ENCODE measurements at places on chromosomes 6 and 20.

DNA sequence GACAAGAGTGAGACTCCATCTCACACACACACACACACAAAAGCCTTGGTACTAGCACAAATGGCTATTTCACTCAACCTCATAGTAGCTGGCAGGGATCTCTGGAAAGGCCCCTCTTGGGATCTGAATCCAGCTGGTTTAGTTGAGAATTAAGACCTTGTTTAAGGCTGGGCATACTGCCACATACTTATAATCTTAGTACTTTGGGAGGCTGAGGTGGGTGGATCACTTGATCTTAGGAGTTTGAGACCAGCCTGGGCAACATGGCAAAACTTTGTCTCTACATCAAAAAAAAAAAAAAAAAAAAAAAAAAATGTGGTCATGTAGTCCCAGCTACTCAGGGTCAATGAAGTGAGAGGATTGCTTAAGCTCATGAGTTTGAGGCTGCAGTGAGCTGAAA, 628.3 kb downstream of the MMUT start:
- DNase-seq: no peak

- peak; percentile 24 for DNase-seq
Observed at GRCh38 chr6:166763606-166764472, 136.8 kb upstream of the RPS6KA2 start.

DNA sequence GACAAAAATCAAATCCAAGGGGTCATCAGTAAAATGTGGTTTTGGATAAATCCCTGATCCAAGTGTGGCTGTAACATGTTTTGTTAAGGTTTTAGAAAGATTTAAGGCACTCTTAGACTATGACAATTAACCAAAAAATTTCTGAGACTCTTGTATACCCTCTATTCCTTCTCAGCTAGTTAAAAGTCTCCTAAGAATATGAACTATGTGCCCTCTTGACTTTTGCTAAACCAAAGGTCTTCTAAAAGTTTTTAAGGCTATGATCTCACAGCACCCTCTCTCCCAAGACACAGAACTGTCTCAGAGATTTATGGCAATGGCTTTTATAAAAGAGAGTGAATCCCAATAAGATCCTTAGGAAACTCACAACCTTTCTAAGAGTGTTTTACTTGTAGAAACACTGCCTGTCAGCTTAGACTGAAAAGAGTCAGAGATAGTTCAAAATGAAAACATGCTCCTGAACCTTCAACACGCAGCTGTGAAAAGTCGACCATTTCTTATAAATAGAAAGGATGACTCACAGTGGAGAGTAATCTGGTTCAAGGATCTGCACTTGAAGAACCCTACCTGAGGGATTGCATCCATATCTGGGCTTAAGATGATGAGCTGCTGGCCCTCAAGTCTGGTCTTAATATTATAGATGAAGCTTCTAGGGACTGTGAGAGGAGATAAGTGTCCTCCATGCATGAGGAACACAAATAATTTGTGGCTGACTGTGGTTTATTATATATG, 388.4 kb upstream of the GJE1 start:
- no peak for DNase-seq

DNA sequence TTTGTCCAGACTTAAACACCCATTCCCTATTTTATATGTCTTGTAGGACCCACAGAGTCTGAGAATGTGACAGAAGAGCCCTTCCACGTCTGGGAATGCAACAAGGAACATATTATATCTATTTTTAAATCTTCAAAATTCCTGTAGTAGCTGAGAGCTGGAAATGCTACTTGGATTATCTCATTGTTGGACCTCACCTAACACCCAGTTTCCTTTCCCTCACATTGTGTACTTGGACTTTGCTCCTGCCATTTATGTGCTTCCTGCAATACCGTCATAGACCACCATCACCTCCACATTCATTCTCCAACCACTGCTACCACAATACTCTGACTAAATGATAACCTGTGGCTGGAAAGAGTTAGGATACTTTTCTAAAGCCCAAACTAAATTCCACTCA, 335.4 kb downstream of the COL12A1 start:
- no peak for DNase-seq

DNA sequence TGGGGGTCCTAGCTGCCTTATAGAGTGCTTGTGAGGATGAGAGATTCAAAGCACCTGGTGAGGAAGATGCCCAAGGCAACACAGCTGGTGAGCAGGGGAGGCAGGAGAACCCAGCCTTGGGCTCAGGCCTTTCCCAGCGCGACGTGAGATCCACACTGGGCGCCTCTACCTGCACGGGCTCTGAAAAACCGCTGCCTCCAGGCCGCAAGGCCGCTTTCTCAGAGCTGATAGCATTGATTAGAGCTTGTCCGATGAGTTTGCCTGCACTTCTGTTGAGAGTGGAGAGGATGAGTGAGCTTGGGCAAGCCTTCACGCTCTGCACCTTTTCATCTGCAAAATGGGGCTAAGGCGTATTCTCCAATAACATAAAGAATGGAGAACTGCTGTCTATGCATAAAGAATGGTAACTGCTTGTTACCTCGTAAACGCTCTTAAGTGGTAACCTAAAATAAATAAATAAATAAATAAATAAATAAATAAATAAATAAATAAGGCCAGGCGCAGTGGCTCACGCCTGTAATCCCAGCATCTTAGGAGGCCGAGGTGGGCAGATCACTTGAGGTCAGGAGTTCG, 916 bp downstream of the PABPC1L start:
- DNase-seq: no peak

DNA sequence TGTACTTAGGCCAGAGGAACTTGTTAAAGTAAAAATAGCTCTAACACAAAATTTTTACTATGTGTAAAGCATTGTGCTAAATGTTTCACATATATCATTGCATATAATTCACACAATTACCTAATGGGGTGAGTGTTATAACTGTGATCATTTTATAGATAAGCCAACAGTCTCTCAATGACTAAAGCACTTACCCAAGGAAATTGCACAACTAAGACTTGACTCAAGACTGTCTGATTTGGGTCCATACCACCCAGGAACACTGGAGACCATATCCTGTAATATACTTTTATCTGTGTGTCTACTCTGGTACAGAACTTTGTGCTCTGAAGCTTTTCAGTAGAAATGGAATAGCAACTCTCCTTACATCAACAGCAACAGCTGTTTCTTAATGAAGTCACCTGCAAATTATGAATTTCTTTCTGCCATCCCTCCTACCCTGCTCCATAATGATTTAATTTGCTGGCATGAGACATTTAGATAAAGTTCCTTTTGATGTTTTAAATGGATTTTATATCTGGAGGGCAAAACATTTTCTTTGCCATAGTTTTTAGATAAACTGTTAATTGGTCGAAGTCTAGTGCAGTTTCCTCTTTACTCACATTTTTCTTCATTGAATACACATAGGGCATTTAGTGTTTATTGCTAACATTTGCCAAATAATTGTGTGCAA, 47.5 kb downstream of the TSPYL4 start:
- DNase-seq: no peak

DNA sequence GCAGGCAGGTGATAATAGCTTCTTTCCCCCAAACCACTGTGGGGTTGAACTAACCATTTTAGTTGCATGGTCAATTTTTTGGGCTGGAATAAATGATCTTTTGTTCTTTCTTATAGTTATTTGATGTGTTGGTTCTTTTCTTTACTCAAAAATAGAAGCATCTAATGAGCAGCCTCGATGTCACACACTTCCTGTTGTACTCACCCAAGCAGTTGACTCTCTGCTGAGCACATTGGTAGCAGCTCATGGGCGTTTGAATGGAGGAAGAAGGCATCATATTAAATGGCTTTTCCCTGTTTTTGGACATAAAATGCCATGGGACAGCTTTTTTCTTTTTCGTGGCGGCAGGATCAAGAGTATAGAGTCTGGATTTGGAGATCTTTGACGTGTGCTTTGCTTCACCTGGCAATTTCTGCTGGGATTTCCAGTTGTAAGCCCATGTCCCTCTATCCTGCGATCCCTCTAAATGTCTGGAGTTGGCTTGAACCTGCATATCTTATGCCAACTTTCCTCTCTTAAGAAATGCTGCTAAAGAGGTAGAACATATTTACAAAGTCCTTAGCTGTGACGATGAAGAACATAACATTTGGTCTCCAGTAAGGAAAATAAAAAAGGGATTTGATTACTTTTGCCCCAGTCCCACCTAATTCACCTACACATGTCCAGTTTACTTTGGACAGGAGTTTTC, 268.3 kb downstream of the PRL start:
- DNase-seq: no peak

- no peak for DNase-seq
Observed at GRCh38 chr6:13068586-13069210, 259.6 kb downstream of the TBC1D7 start.

All from activated CD8-positive, alpha-beta memory T cell treated with anti-CD3 and anti-CD28 coated beads for 24 hours (primary cell).